Omental fat pad (tissue), 4 donors: ENCODE measurements at places on chromosomes 12 and 14. TPM values are rescaled to one million over a fixed set of nuclear protein-coding genes. Genes with fewer than 3 reads are reported as not detected.

DNA sequence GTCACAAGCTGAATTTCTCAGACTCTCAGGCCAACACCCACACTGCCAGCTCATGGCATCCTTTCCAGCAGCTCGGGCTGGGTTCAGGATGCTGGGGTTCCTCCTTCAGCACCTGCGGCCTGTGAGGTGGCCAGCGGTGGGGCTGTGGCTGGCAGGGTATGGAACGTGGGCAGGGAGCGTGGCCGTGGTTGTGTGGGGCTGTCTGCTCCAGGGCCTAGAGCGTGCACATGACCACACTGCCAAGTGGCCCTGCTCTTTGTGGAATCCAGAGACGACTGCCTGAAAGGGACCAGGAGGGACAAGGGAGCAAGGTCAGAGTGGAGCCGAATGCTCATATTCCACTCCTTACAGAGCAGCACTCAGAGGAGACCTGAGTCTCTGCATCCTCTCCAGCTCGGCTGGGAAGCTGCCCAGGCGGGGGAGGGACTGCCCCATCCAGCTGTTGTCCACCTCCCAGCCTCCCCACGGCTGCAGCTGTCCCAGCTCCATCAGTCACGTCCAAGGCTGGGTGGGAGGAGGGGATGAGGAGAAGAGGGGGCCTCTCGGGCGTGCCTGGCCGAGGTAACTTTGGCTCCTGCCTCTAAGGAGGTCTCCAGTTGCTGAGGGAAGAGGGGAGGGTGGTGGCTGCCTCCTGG is 71.3 kb downstream of the TSPAN9 start:
- DNase-seq, result no peak

- no peak for DNase-seq
These were observed 29.4 kb downstream of the TSPAN9 start for GRCh38 chr12:3106579-3106978.

DNA sequence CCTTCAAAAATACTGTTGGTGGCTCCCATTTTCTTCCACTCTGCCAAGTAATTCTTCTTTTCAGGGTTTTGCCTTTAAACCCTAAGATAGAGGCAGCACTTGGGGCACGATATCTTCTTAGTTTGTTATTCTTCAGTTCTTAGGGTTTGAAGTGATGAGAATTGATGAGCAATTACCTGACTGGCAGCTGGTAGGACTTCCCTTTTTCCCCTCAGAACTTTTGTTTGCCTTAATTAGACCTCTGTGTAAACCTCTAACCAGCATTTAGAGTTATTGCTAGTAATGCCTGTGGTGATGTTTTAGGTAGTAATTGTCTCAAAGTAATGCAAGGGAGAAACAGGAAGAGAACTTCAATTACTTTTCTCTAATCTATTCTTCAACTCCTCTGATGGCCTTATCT is 683.5 kb downstream of the RPL10L start:
- DNase-seq, result no peak

GRCh38 chr12:6929466-6930452 is 2.0 kb downstream of the ATN1 start:
- DNase-seq, result no peak

Gene RFLNA
- total RNA-seq, result 0.32 TPM

Gene MANSC4
- not detected for total RNA-seq

Gene CPSF6
- total RNA-seq, result 25.0 TPM

Gene SELPLG
- 12.4 TPM for total RNA-seq
